Neural crest cell (in vitro differentiated cells): ENCODE measurements at places on chromosomes 7 and 10.

- no peak for DNase-seq
Measured at GRCh38 chr7:139511315-139511714, 12.2 kb upstream of the CLEC2L start.

GRCh38 chr10:100873827-100874326, 38.9 kb upstream of the SLF2 start:
- no peak for DNase-seq

DNA sequence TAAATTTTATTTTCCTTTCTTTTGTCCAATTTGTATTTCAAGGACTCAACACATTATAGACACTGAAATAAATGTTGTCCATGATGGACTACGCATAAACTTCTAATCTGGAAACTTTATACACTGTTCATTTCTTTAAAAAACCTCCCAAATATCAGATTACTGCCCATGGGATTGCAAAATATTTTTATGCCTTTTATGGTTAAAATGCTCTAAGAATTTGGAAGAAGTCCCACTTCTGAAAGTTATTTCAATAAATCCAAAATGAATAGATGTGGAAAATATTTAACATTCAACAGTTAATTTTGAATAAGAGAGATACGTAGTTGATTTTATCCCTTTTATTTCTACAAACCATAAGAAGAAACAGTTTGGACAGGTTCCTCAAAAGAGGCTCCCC, 46.1 kb downstream of the CABCOCO1 start:
- no peak for DNase-seq

GRCh38 chr10:809671-810350, 120.3 kb upstream of the DIP2C start:
- DNase-seq: no peak

DNA sequence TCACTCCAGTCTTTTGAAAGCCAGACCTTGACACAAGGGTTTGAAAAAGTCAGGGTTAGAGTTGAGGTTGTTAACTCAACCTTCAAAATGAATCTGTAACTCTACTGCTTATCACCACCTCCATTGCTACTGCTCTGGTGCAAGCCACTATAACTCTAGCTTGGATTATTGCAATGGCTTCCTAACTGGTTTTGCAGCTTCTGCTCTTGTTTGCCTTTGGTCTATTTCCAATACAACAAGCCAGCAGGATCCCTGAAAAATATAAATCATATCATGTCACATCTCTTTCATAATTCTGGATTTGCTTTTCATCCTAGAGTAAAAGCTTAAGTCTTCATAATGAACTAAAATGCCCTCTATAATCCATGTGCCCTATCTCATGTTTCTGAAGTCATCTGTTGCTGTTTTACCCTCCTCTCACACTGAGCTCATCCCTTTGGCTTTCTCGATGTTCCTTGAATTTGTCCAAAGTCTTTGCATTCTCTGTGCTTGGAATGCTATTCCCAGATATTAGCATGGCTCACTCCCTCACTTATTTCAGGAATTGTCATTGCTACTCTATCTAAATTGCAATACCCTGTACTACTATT, 10.9 kb downstream of the TAS2R60 start:
- no peak for DNase-seq

DNA sequence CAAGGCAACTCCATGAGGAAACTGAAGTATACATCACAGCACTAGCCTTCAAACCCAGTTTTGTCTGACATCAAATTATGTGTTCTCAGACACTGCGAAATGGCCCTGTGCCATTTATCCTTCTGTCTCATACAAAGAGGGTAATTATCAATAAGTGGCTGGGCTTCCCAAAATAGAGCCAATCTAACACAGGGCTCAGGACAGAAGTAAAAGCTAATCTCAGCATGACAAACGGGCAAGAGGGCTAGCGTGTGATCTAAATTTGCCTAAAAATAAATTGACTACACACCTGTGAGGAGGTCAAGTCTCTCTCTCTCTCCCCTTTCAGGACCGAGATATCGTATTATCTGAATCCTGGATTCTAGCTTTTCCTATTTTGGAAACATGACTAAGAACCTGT, 67.2 kb downstream of the DGKB start:
- no peak for DNase-seq
